ENCODE measurements at places on chromosomes 1 and 21. TPM values are rescaled to one million over a fixed set of nuclear protein-coding genes. Genes with fewer than 3 reads are reported as not detected.

DNA sequence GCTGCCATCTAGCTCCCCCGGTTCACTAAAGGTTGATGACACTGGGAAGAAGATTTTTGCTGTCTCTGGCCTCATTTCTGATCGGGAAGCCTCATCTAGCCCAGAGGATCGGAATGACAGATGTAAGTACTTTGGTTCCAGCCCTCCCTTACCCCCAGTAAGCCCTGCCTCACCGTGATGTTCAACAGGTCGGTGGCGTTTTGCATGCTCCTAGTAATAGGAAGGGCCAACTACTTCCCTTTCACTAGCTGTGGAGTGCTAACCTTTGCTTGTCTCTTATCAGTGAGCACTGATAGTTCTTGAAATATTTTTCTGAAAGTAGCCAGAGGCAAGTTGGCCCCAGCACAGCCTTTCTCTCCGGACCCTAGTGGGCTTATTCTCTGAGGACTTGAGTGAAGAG is 7.5 kb downstream of the RNF220 start:
- no peak for DNase-seq

- peak; percentile 45 for DNase-seq
Observed at GRCh38 chr1:60088620-60089155, 15.1 kb upstream of the C1orf87 start.

DNA sequence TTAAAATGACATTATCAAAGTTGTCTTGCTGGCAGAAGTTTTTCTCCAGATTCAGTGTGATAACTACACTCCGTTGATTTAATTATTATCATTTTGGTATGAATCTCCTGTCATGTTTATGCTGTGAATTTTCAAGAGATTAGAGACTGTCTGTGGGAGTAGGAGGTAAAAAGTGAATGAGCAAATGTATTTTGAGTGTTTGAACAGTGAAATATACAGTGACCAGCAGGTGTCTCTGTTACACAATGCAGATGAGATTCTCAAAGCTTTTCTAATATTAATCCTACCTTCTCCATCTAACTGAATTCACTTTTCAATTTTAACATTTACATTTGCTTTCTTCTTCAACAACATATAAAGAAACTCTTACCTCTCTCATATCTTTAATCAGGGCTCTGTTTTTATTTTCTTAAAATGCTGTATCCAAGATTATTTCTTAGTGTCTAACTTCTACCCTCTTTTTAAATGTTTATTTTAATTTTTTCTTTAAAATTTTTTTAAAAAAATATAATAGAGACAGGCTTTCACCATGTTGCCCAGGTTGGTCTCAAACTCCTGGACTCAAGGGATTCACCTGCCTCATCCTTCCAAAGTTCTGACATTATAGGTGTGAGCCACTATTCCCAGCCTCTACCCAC is 20.9 kb upstream of the HSPA13 start:
- DNase-seq = peak; percentile 67

- no peak for DNase-seq
Observed at GRCh38 chr1:214581785-214582184, 21.2 kb upstream of the CENPF start.

DNA sequence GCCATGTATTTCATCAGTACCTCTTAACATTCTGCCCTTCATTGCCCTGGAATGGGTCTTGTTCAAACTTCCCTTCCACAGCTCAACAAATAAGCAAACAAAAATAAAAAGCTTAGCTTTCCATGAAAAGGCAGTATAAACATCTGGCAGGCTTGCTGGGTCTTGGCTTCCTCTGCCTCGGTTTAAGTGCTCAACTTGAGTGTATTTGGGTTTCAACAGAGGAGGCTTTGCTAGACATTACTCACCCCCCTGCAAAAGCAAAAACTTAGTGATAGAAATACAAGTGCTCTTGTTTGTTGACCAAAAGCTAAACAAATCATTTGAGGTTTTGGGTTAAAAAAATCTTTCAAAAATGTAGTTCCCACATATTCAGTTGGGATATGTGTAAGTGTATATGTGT is 518.5 kb downstream of the PLPP3 start:
- DNase-seq = no peak

GRCh38 chr1:202010180-202011015 is at the start of gene ELF3:
TSS of gene ELF3 (plus strand) at chr1:202010587. CDS start at chr1:202011137, 550 bp downstream.
- DNase-seq = peak; percentile 75

- DNase-seq = no peak
Observed at GRCh38 chr1:178864326-178864725, 6.6 kb downstream of the ANGPTL1 start.

DNA sequence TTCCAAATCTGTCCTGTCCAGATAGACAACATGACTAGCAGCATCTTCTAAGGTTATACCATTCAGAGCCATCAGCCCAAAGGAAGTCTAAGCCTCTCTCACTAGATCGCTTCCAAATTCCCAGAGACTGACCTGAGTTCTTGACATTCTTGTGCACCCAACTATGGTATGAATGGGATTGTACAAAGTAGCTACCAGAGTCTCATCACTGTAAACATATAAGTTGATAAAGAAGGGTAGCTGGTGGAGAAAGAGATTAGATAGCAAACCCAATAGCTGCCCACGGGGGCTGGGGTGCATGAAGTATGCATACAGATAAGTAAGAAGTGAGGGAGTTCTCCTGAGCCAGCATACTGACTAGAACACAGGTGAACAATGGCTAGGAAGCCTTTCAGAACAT is 180.0 kb downstream of the PLPP3 start:
- no peak for DNase-seq

- no peak for DNase-seq
Observed at GRCh38 chr1:31532173-31532572, 44.1 kb upstream of the TINAGL1 start.

- DNase-seq = no peak
Observed at GRCh38 chr1:160296036-160296435, 11.1 kb upstream of the PEX19 start.

DNA sequence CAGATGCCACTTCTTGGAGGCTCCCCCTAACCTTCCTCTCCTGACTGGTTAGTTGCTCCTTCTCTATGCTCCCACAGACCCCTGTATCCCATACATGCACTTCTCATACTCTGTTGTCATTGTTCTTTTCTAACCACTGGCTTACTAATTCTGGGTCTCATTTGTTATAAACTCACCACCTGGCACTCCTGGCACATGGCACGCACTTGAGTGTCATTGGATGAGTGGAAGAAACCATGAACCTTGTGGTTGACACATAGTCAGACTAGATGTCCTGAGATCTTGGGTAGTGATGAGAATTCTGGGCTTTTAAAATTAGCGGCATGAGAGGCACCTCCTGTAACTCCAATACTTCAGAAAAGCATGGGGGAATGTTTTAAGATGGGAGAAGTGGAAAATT is 49.3 kb downstream of the TRIM62 start:
- no peak for DNase-seq

GRCh38 chr1:27037518-27037917 is 24.9 kb upstream of the TENT5B start:
- DNase-seq = peak; percentile 67

Gene DYRK1A
- total RNA-seq = 98.2 TPM

Gene ZBTB18
- 9.5 TPM for total RNA-seq

Gene KRTAP12-4
- total RNA-seq = not detected

Gene ANGPTL7
- total RNA-seq = not detected

Gene KCNJ6
- not detected for total RNA-seq

Gene FBXO44
- 0.87 TPM for total RNA-seq

Gene S100A7A
- not detected for total RNA-seq

Gene DSCAM
- total RNA-seq = not detected

All from Karpas-422 (cell line).